ENCODE measurements at places on chromosomes 5 and 9.

GRCh38 chr9:9752722-9753121, 860.1 kb downstream of the PTPRD start:
- no peak for DNase-seq

DNA sequence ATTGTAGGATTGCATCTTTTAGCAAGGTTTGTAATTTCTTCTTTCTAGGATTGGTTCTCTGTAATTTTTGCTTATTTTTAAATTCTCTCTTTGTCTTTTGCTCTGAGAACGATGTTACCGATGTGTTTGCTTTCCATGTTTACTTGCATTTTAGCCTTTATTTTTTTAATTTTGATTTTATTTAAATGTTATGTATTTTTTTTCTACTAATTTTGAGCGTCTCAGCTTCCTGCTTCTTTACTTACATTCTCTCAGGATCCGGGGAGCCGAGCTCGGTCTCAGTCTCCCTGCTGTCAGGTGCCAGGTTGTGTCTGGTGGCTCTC, 20.9 kb downstream of the ANXA2R start:
- no peak for DNase-seq

DNA sequence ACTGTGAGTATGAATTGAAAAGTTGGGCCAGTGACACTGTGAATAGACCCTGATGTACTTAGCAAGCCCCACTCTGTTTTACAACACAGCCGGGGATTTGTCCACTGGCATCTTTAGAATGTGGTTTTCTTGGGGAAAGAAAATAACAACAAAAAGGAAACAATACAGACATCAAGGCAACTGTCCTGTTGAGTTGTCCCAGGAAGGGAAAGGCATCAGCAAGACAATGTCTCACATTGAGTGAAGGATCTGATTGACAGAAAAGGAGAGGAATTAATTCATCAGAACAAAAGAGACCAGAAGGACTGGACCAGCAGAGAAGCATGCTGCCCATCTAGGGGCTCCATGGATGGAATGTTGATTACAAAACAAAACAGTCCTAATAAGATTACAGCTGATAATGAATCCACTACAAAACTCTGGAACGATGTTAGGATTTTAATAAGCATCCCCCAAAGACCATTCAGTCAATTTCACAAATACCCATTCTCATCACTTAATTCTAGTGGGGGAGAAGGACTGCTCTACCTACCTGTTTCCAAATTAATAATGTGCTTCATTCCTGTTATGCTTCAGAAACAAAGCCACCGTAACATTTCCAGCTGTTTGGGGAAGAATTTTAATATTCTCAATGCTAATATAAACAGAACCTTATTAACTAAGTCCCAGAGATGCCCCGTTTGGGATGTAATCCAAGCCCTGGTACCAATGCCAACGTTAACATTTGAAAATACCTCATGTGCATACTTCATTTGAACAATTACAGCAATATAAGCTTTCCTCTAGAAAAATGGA, 298.0 kb downstream of the SPOCK1 start:
- no peak for DNase-seq

DNA sequence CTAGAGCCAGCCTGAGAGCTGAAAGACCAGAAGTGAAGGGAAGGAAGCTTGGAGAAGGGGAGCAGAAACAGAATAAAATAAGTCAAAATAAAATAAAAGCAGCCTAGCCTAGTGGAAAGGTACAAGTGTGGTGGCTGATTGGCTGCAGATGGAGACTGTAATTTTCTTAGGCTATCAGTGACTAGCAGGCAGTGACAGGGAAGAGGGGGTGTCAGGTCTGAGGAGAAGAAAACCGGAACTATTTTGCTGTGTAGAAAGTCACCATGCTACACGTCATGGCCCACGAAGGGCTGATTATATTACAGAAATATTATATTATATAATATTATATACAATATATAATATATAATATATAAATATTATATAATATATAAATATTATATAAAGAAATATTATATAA, 98.1 kb upstream of the TAF11L2 start:
- DNase-seq = no peak

- DNase-seq = peak; percentile 21
Observed at GRCh38 chr5:90408571-90409317, 812 bp downstream of the CETN3 start.

DNA sequence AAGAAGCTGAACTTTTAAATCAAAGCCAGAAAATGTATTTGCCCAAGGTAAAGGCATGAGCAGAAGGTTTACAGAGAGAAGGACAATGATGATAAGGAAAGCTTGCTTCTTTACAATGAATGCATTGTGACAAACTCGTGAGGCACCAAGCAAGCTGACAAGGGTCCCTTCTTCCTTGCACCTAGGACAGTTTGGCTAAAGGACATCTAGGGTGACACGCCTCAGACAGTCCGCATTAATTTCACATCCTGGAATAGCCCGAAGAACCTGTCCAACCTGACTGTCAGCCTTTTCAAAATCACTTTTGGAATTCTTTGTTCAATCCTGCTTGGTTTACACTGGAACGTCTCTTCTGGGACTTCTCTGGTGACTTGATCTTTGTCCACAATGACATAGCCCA, 146.4 kb upstream of the MAP3K1 start:
- no peak for DNase-seq

GRCh38 chr5:111792471-111793058, 35.6 kb upstream of the NREP start:
- DNase-seq = no peak

- DNase-seq = no peak
Observed at GRCh38 chr5:160054831-160055230, 45.9 kb downstream of the TTC1 start.

DNA sequence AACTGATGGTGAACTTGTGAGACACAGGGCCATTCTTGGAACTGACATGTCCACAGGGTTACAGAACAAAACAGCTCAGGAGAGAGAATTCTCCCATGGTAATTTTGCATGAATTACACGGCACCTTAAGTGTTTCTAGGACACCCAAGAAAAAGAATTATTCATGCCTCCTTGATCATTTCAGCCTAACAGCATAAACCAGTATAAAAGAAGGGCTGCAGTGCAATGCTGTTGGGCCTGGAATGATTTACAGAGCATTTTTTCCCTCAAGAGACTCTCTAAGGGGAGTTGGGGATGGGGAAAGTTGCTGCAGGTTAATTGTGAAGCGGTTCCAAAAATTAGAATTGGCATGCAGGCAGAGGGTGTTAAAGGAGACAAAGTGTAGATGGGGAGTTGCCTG, 136.4 kb upstream of the FBXL7 start:
- peak; percentile 52 for DNase-seq

GRCh38 chr5:113319256-113320053, 115.3 kb downstream of the TSSK1B start:
- DNase-seq = no peak

- no peak for DNase-seq
Observed at GRCh38 chr5:43270645-43271044, 42.6 kb downstream of the HMGCS1 start.

GRCh38 chr9:3692606-3693005, 166.8 kb upstream of the RFX3 start:
- no peak for DNase-seq
